ENCODE measurements at places on chromosomes 2 and 18.

DNA sequence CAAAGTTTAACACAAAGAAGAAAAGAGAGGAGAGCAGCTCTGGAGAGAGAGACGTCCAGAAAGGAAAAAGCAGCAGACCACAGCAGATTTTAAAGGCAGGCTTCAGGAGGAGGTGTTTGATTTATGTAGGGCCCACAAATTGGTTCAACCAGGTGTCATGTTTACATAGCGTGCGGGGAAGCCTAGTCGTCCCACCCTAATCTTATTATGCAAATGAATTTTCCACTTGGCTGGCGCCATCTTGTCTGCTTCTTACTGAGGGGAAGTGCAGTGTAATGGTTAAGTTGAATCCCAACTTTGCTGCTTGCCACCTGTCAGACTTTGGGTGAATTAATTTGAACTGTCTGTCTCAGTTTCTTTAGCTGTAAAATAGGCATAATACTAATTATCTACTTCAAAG is 282.4 kb upstream of the CYRIA start:
- DNase-seq: no peak

DNA sequence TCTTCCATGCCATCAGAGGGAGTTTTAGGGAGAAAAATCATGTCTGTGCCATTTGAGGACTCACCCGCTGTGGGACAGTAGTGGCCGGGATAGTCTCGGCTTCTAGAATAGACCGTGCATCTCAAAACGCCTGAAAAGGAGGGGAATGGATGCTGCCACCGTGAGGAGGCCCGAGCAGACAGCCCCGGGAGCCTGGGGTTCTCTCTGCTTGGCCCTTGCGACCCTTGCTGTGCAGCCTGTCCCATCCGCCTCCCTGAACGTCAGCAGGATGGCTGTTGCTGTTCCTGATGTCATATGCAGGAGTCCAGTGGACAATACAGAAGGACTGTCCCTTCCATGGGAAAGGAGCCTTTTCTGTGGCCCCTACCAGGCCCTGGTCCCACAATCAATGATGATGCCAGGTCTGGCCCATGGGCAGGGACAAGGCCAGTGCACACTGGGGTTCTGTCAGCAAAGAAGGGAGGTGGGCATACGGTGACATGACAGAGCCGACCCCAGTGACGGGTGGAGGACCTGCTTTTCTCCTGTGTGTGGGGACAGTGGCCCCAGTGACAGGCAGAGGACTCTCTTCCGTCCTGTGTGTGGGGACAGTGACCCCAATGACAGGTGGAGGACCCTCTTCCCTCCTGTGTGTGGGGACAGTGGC is 58.8 kb downstream of the ACKR3 start:
- no peak for DNase-seq

DNA sequence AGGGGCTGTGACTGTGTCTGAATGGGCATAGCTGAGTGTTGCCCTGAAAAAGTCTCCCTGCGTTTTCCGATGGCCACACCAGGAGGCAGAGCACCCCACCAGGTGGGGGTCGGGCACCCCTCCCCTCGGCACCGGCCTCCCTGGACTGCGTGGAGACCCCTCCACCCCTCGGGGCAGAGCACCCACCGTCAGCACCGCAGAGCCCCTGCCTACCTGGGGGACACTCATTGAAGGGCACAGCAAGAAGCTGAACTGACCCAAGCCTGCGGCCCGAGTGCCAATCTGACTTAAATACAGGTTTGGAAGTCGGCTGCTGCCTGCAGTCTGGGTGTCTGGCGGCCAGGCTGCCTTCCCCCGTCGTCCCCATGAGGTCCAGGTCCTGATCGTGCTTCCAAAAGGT is 69.9 kb downstream of the KCNG2 start:
- no peak for DNase-seq

- DNase-seq: no peak
These were observed 68.8 kb downstream of the GALNT13 start for GRCh38 chr2:153940511-153940910.

- no peak for DNase-seq
These were observed 22.0 kb downstream of the NPPC start for GRCh38 chr2:231904161-231904611.

DNA sequence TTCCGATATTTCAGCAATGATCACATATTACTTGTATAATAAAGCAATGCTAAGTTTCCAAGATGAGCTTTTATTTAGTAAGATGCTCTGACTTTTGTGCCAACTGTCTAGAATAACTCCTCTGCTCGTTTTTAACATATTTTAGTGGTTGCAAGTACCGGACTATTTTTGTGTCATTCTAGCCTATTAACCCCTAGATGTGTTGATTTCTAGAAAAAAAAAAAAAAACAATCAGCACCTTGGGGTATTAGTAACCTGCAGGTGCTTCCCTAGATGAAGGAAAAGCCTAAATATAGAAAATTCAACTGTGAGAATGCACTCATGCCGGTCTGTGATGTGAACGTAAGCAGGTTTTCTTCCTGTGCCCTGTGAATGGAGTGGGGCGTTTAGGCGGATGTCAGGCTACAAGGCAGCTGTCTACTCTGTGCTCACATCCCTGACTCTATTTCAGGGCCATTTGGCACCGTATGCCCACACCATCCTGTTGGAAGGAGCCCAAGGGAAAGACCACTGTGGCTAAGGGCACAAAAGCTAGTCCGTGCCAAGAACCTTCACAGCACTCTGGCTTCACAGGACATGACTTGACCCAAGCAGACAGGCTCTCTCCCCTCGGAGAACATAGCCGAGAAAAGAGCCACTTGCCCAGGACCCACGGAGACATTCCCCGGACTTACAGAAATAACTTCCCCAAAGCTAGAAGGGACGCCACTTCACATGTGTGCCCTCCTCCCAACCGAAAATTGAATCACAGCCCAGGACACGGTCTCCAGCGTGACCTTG is 60.9 kb upstream of the AGAP1 start:
- no peak for DNase-seq

- no peak for DNase-seq
These were observed 6.9 kb downstream of the YES1 start for GRCh38 chr18:805008-805754.
